ENCODE measurements at places on chromosomes 4 and X.

DNA sequence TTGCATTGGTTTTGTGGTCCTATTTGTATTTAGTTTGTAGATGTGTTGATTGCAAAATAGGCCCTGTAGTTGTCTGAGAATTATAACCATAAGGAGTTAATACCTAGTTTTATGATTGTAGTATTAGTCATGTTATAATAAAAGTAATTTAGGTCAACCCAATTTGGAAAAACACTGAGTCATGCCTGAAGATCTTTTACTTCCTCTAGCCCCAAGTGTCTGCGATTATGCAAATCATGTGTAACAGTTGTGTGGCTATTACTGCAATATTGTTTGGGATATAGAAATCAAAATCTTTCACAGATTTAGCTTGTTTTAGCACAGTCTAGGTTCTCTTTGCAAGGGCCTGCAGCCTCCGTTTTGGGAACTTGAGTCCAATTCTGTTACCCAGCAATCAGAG lies 12.6 kb downstream of the SRD5A3 start:
- peak; percentile 31 for DNase-seq

GRCh38 chrX:37320541-37321203 lies 28.5 kb upstream of the PRRG1 start:
- no peak for DNase-seq

- peak; percentile 97 for DNase-seq
Measured at GRCh38 chr4:73730867-73731266, 9.5 kb upstream of the CXCL8 start.

DNA sequence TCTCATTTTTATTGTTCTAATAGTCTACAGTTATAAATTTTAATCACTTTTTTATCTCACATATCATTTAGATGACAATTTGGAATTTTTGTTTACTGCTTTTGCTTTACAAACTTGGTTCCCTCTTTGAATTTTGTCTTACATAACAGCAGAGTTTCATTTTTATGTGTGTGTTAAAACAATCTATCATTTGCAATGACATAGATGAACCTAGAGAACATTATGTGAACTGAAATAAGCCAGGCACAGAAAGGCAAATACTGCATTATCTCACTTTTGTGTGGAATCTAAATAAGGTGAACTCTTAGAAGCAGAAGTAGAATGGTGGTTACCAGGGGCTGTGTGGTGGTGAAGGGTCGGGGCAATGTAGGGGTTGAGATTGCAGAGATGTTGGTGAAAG lies 170.7 kb downstream of the GASK1B start:
- DNase-seq: peak; percentile 28

DNA sequence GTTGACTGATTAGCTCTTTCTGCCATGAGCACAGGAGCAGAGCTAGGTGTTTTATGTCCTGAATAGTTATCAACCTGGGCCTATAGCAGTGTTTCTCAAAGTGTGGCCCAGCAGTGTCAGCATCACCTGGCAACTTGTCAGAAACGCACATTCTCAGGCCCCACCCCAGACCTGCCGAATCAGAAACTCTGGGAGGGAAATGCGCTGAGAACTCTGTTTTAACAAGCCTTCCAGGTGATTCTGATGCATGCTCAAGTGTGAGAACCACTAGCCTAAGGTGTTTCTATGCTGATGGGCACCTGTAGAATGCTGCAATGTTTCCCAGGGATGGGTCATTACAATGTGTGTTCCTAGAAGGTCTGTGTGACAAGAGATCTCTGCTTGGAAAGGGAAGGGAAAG lies 257.5 kb downstream of the MID1IP1 start:
- no peak for DNase-seq

DNA sequence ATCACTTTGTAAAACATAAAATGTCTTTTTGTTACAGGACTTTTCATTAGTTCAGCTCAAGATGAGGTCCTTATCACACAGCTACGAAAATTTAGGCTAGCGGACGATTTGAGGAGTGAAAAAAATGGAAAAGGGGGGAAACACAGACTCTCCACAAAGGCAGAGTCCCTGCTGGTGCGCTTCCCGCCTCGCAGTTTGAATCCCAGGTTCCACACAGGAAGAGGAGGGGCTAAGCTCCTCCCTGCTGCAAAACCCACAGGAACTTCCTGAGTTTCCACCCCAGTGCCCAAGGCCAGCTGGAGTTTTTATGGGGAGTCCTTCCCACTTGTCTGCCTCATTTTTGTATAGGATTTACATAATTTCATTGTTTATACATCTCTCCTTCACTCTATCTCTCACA lies 11.2 kb downstream of the ADAM29 start:
- no peak for DNase-seq

DNA sequence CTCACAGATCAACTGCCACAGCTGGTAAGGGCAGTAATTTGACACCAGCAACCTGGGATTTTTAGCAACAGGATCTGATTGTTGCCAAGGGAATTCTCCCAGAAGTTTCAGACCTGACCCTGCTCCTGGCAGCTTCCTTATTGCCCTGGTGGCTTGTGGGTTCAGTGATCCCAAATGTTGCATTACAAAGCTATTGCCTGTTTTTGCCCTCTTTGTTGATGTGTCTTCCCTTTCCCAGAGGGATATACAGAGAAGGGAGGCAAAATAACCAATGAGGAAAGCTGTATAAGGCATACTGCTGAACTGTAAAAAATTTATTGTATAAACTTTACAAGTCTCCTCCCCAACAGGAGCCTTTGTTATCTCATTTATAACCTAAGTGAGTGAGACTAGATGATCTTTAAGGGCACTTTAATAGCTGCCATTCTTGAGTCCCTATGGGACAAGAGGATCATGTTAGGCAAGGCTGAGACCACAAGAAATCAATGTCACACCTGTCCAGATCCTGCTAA lies 22.2 kb downstream of the VSIG4 start:
- peak; percentile 17 for DNase-seq

- no peak for DNase-seq
Measured at GRCh38 chr4:105267280-105267679, 120.6 kb downstream of the TET2 start.

DNA sequence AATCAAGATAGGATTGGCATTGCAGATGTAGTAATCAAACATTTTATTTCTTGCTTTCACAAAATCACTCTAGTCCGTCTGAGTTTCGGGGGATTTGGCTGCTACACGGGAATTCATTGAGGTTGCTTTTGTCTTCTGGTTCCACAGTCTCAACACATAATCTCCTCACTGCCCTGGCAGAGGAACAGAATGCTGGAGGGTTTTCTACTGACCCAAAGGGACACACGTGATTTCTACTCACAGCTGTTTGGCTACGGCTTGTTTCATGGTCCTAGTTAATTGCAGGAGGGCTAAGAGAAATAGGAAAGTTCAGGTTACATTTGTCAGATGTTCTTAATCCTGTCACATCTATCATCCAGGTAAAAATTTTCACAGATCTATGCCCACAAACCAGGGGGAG lies 1811.6 kb downstream of the ARAP2 start:
- no peak for DNase-seq

DNA sequence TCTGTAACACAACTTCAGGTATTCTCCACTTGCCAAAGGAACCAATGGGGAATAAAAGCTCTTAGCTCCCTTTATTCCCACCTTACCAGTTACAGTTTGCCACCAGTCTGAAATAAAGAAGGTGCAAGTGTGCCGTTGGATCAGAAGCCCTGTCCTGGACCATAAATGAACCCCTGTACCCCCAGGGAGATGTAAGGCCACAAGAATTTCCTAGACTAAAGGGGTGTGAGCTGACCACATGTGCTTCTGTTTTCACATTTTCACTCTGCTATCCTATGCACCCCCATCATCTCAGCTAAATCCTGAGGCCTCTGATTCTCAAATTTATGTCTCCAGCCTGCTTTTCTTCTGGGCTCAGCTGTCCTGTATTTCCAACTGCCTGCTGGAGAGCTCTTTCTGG lies 221.2 kb downstream of the SPRY1 start:
- DNase-seq: no peak

DNA sequence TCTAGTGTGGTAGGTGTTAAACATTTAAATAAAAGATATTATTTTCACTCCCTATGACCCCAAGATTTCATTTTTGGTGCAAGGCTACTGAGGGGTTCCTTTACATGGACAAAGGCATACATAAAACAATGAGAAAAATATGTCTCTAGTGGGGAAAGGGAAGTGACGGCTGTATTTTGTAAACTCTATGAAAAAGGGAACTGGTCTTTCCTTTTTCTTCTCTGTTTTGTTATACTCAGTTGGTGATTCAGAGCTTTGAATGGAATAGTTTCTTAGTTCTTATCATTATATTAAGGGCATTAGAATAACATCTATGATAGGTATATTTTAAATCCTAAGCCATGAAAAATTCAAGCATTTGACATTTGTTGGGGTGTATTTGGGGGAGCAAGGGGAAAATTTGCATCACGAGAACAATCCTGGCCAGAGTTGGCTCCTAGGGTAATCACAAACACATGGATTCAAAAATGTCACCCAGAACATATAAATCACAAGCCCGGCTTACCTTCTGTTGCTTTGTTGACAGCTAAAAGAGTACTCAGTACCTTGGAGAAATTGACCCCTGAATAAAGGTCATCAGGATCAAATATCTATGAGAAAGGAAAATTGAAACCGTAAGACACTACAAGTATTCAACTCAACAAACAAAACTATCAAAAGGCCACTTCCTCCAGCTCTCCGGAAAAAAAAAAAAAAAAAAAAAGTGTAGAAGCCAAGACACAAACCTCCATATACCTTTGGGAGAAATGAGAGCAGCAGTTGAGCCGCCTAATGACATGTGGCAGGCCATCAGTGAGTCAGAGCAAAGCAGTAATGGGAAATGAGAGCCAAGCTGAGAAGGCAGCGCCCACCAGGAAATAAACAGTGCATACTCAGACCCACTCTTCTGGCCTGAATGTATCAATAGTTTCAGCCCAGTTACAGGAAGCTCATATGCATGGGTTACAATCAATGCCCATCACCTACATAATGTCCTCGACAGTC lies 33.4 kb downstream of the ARHGEF6 start:
- no peak for DNase-seq

GRCh38 chr4:37236165-37236564 lies 8.4 kb upstream of the NWD2 start:
- DNase-seq: no peak

DNA sequence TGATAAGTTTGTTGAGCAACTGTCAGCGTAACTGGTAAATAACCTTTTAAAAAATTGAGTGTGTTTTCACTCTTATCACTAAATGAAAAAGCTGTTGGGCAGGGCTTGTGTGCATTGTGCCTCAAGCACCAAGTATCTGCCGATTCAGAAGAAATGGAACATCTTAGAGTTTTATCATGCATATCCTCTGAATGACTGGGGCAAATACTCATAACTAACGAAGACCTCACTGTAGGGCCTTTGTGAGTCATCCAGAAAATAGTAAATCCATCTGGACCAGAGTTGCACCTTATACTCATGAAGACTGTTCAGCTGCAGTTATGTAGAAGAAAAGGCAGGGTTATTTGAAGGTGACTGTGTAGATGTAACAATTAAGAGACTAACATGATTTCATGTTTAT lies 222.1 kb downstream of the CAMK2D start:
- no peak for DNase-seq

DNA sequence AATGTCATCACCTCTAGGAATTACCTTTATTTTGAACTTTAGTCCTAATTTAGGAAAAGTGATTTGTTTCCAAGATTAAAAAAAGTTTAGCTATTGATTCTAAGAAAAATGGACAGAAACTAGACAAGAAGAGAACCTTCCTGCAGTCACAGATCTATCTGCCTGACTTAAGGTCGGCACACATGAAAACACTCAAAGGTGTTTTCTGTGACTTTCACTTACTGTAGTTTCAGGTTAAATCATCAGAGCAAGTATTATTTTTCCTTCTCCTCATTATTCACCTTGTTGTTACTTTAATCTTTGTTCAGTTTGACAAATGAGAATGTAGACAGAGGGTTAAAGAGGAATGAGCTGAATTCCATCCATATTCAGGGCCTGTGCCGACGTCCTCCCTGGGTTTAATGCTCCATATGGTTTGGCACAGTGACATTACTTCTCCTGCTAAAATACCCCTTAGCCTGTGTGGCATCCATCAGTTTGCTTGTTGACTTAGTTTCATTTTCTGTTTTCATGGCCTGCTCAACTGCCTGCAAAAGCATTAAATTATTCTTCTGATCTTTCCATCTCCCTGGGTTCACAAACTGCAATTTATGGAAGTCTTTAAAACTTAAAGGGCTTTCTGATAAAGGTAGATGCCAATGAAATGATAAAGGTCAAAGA lies 352.7 kb downstream of the NKX6-1 start:
- DNase-seq: no peak

DNA sequence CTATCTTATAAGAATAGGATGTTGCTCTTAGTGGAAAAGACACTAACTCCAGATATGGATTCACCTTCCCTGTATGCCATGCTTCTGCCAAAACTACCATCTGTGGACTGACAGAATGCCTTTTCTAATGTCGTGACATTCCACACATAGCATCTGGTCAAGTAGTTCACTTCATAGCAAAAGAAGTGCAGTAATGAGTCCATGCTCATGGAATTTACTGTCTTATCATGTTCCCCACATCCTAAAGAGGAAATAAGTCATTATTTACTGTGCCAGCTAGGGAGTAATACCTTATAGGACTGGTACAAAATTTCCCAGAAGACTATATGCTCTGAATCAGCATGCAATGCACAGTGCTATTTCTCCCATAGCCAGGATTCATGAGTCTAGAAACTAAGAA lies 562.4 kb downstream of the TLL1 start:
- DNase-seq: no peak

DNA sequence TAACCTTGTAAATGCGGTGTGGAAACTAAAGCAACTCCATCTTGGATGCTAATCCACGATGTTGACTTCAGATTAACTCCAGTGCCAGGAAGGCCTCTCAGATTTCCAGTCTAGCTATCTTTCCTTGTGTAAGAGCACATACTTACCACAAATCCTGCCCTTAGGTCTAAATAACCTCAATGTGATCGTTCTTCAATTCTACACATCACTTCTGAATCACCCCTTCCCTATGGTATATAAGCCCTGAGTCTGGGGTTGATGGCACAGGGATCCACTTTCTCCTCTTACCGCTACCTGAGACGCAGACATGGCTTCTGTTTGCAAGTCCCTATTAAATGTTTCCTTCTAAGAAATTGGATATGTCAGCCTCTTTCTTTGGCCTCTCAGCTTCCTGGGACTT lies 17.5 kb upstream of the ZNF41 start:
- no peak for DNase-seq

GRCh38 chr4:75345423-75345822 lies 168.8 kb downstream of the RCHY1 start:
- no peak for DNase-seq

GRCh38 chr4:109126856-109127255 lies 175.6 kb downstream of the COL25A1 start:
- DNase-seq: no peak

- no peak for DNase-seq
Measured at GRCh38 chrX:115949900-115950822, 220.4 kb upstream of the AGTR2 start.

DNA sequence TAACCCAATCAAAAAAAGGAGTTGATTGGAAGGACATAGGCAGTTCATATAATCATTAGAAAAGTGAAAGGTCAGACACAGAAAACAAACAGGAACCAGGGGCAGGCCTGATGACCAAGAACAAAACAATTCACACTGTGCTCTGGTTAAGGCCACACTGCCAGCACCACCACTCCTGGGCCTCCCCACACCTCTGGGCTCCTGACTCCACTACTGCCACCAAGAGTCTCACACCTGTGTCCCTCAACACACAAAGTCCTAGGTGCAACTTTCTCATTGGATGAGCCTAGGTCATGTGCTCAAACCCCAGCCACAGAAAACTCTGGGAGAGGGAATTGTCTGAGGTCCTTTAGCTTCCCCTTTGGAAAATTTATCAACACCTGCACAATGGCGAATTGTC lies 11.1 kb upstream of the FAM9C start:
- DNase-seq: no peak
